ENCODE measurements at places on chromosomes 13 and 19. TPM values are rescaled to one million over a fixed set of nuclear protein-coding genes. Genes with fewer than 3 reads are reported as not detected.

- no peak for DNase-seq
Observed at GRCh38 chr13:52600666-52601065, 41.6 kb upstream of the HNRNPA1L2 start.

DNA sequence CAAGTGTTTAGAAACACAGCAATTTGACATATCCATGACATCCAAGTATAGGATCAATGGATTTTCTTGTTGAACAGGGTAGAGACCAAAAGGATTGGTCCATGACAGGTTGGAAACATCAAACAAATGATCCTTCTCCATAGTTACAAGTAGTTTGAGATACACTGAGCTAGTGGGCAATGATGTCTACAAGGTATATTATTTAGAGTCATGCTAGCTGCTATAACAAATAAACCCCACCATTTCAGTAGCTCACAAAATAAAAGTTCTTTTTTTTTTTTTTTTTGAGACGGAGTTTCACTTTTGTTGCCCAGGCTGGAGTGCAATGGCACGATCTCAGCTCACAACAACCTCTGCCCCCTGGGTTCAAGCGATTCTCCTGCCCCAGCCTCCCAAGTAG lies 4.9 kb upstream of the HAUS5 start:
- no peak for DNase-seq

C19orf47 gene
- 14.7 TPM for total RNA-seq

GRCh38 chr19:29587518-29587986 lies 18.5 kb upstream of the POP4 start:
- DNase-seq = no peak

CADM4 gene
- total RNA-seq = 4.9 TPM

GRCh38 chr13:110274687-110275086 lies 32.3 kb downstream of the COL4A1 start:
- DNase-seq = no peak

- DNase-seq = no peak
Observed at GRCh38 chr13:80451641-80452040, 110.7 kb upstream of the SPRY2 start.

DNA sequence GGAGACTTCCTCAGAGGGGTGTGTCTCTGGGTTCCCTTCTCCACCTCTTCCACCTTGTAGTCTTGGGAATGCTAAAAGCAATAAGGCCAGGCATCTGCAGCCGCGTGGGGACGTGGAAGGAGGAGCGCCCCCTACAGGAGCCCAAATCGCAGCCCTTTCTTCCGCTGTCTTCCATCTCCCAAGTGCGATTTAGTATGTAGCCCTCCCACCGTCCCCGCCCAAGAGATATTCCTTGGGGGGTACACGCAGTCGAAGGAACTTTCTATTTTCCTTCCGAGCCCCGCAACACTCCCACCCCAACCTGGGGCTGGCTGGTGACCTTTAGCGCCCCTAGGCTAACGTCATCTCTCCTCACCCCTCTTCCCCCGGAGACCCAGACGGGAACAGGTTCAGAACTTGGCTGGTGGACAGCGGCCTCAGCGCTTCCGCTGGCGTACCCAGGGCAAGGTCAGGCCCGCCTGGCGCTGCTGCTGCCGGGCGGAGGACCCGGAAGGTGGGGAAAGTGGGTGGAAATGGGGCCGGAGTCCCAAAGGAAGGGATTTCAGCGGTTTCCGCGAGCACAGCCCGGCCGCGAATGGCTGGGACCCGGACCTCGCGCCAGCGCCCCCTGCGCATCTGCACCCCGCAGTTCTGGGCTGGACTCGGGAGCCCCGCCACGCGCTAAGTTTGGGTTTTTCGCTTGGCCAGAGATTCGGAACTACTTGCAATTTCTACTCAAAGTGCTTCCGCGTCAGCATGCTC lies 2.1 kb upstream of the PCDH8 start:
- DNase-seq = peak; percentile 66

APOE gene
- 88.2 TPM for total RNA-seq

VPS36 gene
- total RNA-seq = 61.4 TPM

CEACAM4 gene
- 0.24 TPM for total RNA-seq

DNA sequence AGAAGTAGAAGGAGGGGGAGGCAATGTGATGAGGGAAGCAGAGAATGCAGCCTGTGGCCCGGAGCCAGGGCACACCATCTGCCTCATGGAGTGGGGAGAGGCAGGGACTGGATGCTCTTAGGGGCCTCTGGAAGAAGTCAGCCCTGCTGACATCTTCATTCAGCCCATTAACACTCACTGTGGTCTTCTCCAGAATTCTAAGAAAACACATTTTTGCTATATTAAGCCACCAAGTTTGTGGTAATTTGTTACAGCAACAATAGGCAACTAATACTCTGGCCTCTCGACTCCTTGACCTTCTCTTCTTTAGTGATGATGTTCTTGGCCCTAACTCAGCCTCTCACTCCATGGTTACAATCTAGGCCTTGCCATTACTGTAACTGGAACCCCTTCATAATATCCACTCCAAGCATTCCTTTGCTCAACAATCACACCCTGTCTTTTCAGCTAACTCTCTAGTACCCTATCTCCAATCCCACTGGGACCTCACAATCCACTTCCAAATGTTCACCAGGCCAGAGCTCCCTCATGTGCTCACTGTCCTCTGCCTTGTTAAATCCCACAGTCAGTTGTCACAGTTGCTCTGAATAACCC lies 98.5 kb downstream of the MIPEP start:
- DNase-seq = no peak

- DNase-seq = peak; percentile 58
Observed at GRCh38 chr19:47110521-47111005, 3.0 kb downstream of the ZC3H4 start.

GRCh38 chr13:41465241-41465847 lies 8.0 kb downstream of the RGCC start:
- peak; percentile 54 for DNase-seq

LILRA6 gene
- total RNA-seq = 0.55 TPM

- peak; percentile 34 for DNase-seq
Observed at GRCh38 chr19:12913851-12914690, 5.0 kb downstream of the SYCE2 start.

DNA sequence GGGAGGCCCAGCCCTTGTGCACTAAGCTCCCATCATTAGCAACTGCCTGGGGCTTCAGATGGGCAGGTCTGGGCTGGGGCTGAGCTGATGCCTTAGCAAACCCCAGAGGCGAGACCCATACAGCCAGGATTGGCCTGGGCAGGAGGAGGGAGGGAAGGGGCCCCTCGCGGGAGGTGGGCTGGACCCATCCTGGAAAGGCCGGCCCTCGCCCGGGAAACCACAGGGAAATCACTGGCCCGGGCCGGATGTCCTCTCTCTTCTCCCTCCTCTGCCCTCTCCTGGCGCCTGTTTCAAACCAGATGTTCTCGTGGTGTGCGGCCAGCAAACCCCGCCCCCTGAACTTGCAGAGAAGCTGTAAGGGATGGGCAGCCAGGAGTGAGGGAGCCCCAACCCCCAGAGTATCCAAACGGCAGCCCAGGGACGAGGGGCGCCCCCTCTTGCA lies 43.1 kb downstream of the TMEM255B start:
- DNase-seq = no peak

DNA sequence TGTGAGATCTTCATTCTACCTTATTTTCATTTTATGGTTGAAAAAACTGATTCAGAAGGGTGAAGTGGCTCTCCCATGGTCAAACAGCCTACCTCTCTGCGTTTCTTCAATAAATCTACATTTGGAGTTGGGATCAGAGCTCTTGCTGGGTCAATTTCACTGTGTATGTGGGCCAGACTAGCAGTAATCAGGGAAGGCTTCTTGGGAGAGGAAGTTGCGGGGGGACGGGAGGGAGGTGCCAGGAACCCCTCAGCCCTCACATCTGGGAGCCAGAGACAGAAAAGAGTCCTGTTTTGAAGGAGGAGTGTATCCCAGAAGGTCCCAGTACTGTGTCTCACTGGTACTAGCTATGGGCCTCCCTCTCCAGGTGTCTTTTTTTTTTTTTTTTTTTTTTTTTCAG lies 934 bp downstream of the KXD1 start:
- DNase-seq = no peak

UBE2L5 gene
- total RNA-seq = not detected

GRCh38 chr13:40631605-40632004 lies 34.8 kb downstream of the FOXO1 start:
- no peak for DNase-seq

DNA sequence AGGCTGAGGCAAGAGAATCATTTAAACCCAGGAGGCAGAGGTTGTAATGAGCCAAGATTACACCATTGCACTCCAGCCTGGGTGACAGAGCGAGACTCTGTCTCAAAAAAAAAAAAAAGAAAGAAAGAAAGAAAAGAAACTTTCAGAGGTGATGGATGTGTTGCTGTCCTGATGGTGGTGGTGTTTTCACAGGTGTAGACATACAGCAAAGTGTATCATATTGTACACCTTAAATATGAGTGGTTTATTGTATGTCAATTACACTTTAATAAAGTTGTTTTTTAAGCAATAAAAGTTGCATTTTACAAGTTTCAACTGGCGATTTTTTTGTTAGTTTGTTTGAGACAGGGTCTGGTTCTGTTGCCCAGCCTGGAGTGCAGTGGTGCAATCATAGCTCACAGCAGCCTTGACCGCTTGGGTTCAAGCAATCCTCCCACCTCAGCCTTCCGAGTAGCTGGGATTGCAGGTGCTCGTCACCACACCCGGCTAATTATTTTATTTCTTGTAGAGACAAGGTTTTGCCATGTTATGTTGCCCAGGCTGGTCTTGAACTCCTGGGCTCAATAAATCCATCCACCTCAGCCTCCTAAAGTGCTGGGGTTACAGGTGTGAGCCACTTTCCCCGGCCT lies 13.5 kb upstream of the INSR start:
- DNase-seq = no peak

- no peak for DNase-seq
Observed at GRCh38 chr13:40121722-40122121, 466.3 kb downstream of the COG6 start.

MEIS3 gene
- 2.7 TPM for total RNA-seq

ZNF560 gene
- not detected for total RNA-seq

CPAMD8 gene
- total RNA-seq = 2.3 TPM

Data from left colon (tissue), 2 donors.